ENCODE measurements at places on chromosomes 4 and X.

DNA sequence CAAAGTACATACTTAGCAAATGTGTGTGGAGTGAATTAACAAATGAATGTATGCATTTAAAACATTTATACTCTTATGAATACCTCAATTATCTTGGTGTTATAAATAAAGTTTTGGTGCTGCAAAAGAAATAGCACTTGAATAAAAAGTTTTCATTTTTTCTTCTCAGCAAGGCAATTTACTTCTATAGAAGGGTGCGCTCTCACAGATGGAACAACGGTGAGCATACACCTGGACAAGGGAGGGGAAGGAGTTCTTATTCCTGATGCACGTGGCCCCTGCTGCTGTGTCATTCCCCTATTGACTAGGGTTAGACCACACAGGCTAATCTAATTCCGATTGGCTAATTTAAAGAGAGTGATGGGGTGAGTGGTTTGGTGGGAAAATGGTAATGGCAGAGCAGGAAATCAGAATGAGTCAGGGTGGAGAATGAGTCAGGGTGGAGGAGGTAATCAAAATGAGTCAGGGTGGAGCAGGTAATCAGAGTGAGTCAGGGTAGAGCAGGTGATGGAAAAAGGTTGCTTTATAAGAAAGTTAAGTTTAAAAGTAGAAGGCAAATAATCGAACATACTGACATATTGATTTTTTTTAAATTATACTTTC lies 28.2 kb upstream of the PGK1 start:
- no peak for DNase-seq

GRCh38 chr4:8123870-8124269 lies 34.7 kb downstream of the ABLIM2 start:
- DNase-seq = no peak

DNA sequence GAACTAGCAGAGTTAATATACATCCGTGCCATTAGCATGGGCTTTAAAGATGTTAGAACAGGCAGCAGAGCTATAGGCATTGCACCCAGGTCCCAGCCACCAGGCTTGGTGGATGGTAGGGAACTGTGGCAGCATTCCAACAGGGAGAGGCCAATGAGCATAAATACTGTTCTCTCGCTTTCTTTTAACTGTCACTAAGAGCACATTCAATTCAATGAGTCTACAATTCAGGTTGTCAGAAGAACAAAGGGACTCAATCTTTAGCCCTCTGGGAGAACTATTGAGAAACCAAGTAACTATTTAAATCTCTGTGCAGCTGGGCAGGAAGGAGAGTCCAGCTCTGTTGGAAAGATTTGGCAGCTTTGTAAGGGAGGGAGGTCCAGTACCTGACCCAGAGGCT lies 165.6 kb downstream of the CHIC1 start:
- DNase-seq = no peak

- no peak for DNase-seq
Measured at GRCh38 chr4:110106931-110107296, 91.5 kb downstream of the ELOVL6 start.

- no peak for DNase-seq
Measured at GRCh38 chr4:39097290-39097689, 35.3 kb downstream of the KLHL5 start.

- DNase-seq = no peak
Measured at GRCh38 chr4:128450326-128451120, 162.9 kb upstream of the PGRMC2 start.

DNA sequence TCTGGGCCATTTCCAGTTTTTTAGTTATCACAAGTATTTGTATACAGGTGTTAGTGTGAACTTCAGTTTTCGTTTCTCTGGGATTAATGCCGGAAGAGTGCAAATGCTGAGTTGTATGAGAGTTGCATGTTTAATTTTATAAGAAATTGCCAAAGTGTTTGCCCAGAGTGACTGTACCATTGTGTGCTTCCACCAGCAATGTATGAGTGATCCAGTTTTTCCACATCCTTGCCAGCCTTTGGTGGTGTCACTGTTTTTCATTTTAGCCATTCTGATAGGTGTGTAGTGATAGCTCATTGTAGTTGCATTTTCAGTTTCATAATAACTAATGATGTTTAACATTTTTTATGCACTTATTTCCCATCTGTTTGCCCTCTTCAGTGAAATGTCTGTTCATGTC lies 18.4 kb downstream of the PLS3 start:
- no peak for DNase-seq
